Stimulated activated CD4-positive, alpha-beta T cell treated with anti-CD3 and anti-CD28 coated beads, Interleukin-15, amount 100 ng/mL, for 1 hour (primary cell): ENCODE measurements at places on chromosomes 6 and 20.

GRCh38 chr6:17583811-17584210, 16.3 kb upstream of the FAM8A1 start:
- DNase-seq: no peak

DNA sequence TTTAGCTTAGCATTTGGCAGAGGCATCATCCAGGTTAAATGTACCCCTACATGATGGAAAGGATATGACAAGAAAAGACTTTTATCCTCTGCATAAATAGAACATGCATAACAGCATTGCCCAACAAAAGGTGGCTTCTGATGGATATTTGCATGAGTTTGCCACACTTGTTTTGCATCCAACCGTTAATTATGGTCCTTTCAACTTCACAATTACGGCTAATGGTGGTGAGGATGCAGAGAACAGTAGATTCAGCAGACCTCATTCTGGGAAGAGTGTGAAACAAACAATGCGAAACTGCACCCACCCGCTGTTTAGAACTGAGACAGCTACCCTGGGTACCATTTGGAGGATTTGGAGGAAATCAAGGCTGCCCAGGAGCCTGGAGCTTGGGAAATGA, 690.9 kb upstream of the CHD6 start:
- no peak for DNase-seq

GRCh38 chr6:143177706-143178105, 117.0 kb downstream of the AIG1 start:
- DNase-seq: no peak

DNA sequence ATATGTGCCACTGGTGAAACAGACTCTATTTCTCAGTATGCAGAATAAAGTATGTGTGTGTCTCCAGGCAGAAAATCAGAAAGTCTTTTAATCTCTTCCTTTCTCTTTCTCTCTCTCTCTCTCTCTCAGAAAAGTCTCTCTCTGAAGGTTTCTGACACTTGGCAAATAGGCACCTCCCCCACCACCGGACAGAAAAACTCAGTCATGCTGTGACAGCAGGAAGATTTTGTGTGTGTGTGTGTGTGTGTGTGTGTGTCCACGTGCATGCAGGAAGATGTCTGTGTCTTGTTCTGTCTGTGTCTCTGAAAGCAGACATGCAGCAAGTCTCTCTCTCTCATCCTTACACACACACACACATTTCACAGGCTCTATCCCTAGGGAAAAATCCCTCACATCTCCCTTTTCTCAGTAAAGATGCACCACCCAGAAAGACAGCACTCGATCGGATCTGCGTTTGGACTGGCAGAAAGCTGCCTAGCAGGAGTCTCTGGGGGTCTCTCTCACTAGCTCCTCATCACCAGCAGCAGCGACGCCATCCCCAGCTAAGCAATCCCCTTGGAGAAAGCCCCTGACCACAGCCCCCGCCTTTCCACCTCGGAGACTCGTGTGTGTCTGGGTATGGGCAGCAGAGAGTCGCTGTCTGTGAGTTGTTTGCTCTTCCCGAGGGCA, 98.3 kb downstream of the EDN3 start:
- DNase-seq: no peak

DNA sequence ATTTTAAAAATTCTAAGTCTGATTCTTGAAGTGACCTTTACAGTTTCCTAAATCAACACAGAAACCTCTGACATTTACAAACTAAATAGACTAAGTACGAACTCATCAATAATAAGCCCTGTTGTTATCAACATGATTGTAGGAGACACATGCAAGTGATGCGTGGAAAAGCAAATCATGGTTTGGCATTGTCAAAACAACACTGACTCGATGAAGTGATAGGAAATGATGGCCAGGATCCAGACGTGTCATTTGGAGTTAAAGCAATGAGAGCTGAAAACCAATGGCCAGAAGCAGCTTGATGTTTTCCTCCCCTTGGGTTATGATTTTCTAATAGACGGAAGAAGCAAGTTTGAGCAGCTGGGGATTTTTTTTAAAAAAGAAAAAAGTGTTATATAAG, 117.4 kb upstream of the FAM184A start:
- DNase-seq: no peak

DNA sequence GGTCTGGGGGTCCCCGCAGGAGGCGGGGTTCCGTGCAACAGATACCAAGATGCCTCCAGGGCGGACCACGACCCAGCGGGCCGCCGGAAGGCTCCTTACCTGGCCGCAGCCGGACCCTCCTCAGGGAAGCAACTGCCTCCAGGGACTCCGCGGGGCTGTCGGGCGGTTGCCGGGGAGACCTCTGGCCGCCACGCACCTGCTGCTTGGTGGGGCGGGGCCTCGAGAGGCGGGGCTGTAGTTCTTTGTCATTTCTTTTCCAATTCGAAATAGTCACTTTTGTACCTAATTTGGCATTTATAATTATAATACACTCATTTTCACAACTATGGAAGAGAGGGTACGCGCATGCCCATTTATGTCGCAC, 647 bp downstream of the AK9 start:
- DNase-seq: peak; percentile 48
